Tibial nerve (tissue), 4 donors: ENCODE measurements at places on chromosomes 2 and 18.
A peak's percentile ranks its signal among the peaks of the same experiment; 100 is the strongest.

GRCh38 chr2:168196764-168197180 is 50.6 kb downstream of the STK39 start:
- no peak for DNase-seq

DNA sequence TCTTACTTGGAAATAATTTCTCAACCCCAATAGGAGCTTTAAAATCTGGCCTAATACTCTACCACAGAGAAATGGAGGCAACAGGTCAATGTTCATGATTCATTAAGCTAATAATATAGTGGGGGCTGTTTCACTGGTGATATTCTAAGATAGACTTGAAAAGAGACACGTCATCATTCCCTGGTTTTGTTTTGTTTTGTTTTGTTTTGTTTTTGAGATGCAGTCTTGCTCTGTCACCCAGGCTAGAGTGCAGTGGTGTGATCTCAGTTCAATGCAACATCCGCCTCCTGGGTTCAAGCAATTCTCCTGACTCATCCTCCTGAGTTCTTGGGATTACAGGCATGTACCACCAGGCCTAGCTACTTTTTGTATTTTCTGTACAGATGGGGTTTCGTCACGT is 37.5 kb upstream of the SOS1 start:
- no peak for DNase-seq

DNA sequence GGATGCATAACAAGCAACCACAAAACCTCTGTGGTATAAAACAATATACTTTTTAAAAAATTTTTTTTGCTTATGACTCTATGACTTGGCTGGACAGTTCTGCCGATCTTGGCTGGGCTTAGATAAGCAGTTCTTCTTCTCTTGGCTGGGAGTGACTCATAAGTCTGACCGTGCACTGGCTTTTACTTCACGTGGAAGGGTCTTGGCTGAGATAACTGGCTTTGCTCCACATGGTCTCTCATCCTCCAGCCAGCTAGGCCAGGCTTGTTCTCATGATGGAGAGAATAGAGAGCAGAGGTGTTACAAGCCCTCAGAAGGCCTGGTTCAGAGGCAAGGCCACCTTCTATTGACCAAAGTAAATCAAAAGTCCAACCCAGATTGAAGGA is 178.9 kb upstream of the SERPINE2 start:
- no peak for DNase-seq

- DNase-seq, result no peak
Measured at GRCh38 chr2:16075045-16076012, 135.0 kb downstream of the MYCN start.

- DNase-seq, result peak; percentile 76
Measured at GRCh38 chr2:149561309-149561926, 26.2 kb downstream of the MMADHC start.

DNA sequence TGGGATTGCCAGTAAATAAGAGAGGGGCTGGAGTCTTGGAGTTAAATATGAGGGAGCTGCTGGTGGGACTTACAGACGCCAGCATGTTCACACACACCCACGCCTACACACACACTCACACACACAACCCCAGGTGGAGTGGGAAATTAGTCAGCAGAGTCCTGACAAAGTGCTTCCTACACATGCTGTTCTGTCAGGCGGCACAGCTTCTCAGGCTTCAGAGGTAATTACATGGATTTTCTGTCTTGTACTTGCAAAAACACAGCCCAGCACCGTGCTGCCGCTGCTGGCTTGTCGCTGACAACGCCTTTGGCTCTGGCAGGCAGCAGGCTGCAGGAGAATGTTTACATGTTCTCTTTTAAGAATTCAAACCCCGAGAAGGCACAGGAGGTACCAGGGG is 1186.3 kb upstream of the CELF4 start:
- DNase-seq, result no peak

DNA sequence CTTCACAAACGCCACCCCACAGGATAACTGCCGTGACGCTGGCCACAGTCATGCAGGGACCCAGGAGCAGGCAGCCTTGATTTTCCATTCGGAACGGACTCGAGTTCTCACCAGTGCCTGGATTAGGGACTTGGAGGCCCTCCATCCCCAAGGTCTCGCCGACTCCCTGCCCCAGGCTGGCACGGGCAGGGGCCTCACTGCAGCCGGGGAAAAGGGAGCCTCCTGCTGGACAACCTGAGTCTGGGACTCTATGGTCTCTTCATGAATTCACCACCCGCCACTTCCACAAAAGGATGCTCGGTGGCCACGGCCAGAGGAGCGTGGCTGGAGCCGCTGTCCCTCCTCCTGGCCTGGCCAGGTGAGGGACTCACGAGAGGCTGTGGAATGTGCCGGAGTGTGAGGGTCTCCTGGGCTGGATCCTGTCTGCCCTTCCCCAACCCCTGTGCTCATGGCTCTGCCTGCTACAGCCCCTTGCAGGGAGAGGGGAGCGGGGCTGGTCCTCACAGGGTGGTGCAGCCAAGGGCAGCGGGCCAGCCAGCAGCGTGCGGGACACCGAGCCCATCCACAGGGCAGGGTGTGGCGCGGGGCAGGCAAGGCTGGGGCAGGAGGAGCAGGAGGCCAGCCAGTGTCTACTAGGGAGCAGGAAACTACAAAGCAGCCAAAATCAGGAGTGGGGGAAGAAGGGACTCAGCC is 42.3 kb downstream of the AQP12A start:
- DNase-seq, result no peak

DNA sequence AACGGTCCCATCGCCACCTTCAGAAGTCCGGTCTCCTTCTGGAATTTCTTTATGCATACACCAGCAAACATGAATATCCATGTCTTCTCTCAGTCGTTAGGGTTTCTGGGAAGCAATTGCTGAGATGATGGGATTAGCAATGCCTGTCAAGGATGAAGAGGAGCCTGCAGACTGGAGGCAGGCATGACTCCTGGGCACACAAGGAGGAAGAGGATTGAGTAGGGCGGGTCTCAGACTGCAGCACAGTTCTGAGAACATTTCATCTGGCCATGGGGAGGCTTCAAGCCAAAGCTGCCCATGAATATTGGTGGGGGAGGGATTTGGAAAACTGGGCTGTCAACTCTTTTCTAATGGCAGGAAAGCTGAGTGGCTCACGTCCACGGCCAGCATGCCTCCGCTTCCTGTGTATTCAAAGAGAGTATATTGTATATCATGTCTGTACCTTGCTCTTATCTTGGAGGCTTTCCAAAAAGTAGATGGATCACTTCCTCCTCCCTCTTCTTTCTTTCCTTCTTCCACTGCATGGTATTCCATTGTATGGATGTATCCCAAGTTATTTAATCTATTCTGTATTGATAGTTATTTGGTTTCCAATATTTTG is 24.5 kb downstream of the MC2R start:
- DNase-seq, result no peak

DNA sequence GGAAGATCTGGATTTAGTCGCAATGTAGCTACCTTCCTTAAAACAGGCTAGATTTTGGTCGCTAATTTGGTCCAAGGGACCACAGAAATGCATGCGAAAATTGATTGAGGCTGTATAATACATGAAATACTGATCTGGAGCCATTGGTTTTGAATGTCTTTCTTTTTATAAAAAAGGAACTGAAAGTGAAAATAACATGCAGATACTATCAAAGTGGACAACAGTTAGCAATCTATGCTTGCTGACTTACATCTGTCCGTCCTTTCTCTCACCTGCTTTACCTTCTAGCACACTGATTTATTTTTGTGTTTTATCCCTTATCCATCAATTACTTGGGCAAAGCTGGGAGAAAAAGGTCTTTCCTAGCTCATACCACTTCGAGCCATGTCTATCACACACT is 1459.8 kb upstream of the ACVR2A start:
- DNase-seq, result no peak

GRCh38 chr2:11697103-11697871 is 27.3 kb upstream of the NTSR2 start:
- peak; percentile 39 for DNase-seq

DNA sequence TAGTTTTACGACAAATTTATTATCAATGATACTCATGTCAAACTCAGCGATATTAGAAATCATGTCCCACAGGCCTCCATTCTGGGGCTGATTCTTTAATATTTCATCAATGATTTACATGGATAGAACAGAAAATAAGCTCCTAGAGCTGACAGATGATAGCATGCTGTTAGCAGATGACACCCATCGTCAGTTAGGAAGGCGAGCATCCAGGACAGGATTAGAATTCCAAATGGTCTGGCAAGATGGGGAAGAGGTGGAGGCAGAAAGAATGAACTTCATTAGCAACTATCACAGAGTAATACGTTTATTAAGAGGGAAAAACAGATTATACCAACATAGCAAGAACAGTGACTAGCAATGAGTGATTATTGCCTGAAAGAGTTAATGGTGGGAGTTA is 46.2 kb upstream of the ACVR1 start:
- no peak for DNase-seq

DNA sequence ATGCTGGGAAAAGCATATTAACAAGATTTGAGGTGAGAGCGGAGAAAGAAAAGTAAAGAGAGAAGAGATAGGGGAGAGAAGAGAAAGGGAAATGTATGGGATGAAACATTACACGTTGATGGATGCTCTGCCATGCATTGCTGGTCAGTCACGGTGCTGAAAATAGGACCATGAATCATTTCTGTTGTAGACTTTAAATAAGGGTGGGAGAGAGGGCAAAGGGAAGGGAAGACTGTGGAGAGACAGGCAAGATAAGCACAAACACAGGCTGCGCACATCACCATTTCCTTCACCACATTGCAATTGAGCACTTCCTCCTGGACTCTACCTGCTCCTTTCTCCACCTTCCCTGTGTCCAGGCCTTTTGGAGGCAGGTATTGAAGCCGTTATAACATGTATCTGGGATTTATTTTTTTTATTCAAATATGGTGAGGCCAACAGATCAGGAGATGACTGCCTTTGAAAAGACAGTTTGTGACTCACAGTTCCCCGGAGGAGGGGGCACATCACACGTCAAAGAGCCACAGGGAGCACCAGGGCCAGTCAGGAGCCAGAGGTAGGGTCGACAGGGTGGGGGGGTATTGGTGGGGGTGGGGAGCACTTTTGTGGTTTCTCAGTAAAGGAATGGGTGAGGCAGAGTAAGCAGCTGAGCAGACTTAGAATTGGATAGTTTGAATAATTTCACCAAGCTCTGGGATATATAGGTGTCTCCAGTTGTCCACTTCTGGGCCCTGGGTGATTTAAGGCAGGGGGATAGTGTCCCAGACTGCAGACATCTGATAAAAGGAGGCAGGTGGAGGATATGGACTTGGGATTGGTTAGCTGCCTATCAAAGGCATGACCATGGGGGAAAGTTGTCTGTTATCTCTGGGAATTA is 372.8 kb upstream of the ST6GAL2 start:
- no peak for DNase-seq

DNA sequence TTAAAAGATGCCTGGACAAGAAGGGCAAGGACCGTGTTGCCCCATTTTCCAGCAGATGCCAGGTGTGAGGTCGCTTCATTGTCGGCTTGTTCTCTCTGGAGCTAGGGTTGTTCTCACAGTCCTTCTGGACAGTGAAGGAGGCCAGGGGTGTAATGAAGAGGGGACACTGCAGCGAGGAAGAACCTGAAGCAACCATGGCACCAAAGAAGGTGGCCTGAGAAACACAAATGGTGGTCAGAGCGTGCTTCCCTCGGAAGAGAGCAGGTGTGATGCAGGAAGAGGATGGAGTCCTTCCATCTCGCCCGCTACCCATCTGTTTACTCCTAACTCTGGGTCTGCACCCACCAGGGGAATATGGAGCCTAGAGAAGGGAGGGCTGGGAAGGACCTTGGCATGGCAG is 50.3 kb upstream of the TWIST2 start:
- DNase-seq, result no peak

DNA sequence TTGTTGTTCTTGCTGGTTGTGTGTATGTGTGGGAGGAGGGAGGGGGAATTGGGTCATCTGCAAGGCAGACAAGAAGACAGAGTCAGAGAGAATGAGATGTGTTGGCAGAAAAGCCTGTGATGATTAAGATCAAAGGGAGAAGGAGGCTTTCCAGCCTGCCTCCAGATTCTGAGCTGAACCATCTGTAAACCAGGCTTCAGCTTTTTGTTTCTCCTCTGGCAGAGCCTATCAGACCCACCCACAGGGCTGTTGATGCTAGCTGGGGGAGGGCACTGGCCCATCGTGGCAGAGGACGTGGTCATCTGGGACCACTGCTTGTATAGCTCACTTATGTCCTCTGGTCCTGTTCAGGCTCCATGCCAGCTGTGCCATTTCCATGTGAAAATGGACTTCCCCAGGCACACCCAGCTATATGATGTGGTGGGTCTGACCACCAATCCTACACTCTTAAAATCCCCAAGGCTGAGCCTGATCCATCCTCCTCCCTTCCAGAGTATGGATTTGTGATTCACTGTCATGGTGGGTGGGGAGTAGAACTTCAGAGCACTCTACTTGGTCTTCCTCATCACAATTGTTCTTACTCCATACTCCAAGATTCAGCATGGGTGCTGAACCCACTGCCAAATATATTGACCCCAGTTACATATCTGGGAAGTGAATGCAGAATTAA is 27.8 kb upstream of the COL6A3 start:
- no peak for DNase-seq

- no peak for DNase-seq
Measured at GRCh38 chr2:59888015-59888414, 665.4 kb downstream of the BCL11A start.

DNA sequence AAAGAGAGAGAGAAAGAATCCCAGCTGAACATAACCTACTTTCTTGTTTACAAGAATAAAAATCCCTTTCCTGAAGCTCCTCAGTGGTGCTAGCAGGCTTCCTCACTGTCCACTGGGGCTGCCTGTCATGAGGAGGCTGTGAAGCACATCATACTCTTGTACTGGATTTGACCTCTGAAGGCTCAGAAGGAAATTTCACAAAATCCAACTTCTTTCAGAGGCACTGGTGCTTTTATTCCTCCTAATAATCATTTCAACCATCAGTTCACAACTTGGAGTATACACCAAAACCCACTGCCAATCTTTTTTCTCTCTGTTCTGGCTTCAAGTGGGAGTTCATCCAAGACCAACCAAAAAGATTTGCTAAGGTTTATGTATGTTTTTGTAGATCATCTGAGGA is 48.5 kb downstream of the TMX3 start:
- DNase-seq, result no peak

DNA sequence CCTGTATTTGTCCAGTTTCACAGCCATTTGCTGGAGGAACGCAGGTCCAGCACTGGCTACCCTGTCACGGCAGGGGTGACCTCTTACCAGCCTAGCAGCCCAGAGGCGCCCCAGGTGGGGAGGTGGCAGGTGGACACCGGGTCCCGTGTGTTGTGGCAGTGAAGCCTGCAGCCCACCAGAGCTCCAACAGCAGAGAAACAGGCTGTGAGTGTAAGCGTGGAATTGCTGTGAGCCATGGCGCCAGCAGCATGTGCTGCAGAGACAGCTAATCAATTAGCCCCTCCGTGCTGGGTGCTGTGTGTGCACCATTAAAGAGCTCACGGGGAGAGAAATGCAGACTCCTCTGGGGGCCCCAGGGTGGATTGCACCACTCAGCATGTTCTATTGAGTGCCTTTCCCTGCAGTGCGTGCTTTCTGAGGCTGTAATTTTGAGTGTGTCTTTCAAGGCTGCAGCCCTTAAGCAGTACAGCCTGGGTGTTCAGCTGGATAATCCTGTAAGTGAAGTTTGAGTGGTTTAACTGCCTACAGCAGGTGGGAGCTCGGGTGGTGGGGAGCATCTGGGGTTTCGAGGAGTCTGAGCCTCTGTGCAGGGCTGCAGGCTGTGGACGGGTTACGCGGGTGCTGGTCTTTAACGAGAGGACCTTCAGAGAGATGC is 15.9 kb downstream of the RTP5 start:
- DNase-seq, result no peak
